ENCODE measurements at places on chromosomes 12 and 14. TPM values are rescaled to one million over a fixed set of nuclear protein-coding genes. Genes with fewer than 3 reads are reported as not detected.

The NAV3 gene
- total RNA-seq, result 126 TPM

The MMP19 gene
- 5.2 TPM for total RNA-seq

The LMNTD1 gene
- total RNA-seq, result 1.9 TPM

The TAC3 gene
- not detected for total RNA-seq

The OR6C2 gene
- total RNA-seq, result not detected

The REP15 gene
- 2.3 TPM for total RNA-seq

The WNT1 gene
- not detected for total RNA-seq

The SLC5A8 gene
- not detected for total RNA-seq

The TTLL5 gene
- 25.3 TPM for total RNA-seq

The TMEM233 gene
- total RNA-seq, result 0.12 TPM

The GPD1 gene
- not detected for total RNA-seq

The ARMH4 gene
- total RNA-seq, result 10.7 TPM

The PAPOLA gene
- 94.1 TPM for total RNA-seq

The SIX1 gene
- total RNA-seq, result 0.12 TPM

The ERBB3 gene
- 0.11 TPM for total RNA-seq

The SLC6A15 gene
- 78.4 TPM for total RNA-seq

The GPR135 gene
- 3.0 TPM for total RNA-seq

The GUCY2C gene
- not detected for total RNA-seq

The GNS gene
- total RNA-seq, result 265 TPM

The PROX2 gene
- not detected for total RNA-seq

The CMA1 gene
- not detected for total RNA-seq

The NRXN3 gene
- 0.62 TPM for total RNA-seq

The CCDC175 gene
- not detected for total RNA-seq

The CISTR gene
- not detected for total RNA-seq

The ALDH2 gene
- 47.7 TPM for total RNA-seq

The TMEM121 gene
- 10.7 TPM for total RNA-seq

The CIROP gene
- total RNA-seq, result 0.25 TPM
